NCI-H146 (cell line): ENCODE measurements at places on chromosomes 13 and 19.

- DNase-seq: no peak
These were observed 573.7 kb downstream of the IRS2 start for GRCh38 chr13:109212650-109213049.

DNA sequence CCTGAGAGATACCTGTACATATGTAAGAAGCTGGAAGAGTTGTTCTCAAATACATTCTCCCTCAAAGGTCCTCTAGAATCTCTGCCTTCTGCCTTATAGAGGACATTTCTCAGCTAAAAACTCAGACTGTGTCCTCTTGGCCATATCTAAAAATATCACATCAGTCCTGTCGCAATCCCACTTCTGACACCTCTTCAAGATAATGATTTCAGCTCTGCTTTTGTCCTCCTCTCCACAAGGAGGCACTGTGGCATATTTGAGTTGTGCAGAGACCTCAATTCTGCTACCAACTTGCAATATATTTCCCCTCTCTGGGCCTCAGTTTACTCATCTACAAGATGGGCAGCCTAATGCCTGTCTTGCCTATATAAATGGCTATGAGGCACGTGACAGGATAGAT is 16.6 kb downstream of the ADAMTS10 start:
- DNase-seq: no peak

- no peak for DNase-seq
These were observed 376.5 kb downstream of the KLF12 start for GRCh38 chr13:73757481-73758233.

DNA sequence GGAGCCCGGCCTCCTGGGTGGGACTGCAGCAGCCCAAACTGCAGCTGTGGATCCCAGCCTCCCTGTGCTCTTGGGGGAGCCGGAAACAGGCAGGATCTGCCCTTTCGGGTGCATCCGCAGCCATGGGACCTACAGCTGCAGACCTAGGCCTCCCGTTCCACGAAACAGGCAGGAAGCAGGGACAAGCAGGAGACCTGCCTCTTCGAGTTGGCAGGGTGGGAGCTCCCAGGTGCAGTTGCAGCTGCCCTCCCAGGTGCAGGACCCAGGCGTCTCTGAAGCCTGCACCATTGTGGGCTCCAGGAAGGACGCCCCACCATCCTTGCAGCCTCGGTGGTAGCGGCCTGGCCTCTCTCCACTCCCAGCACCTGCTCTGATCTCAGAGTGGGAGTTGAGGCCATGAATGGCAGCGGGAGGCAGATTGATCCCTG is 189.0 kb upstream of the KLHL1 start:
- DNase-seq: no peak

DNA sequence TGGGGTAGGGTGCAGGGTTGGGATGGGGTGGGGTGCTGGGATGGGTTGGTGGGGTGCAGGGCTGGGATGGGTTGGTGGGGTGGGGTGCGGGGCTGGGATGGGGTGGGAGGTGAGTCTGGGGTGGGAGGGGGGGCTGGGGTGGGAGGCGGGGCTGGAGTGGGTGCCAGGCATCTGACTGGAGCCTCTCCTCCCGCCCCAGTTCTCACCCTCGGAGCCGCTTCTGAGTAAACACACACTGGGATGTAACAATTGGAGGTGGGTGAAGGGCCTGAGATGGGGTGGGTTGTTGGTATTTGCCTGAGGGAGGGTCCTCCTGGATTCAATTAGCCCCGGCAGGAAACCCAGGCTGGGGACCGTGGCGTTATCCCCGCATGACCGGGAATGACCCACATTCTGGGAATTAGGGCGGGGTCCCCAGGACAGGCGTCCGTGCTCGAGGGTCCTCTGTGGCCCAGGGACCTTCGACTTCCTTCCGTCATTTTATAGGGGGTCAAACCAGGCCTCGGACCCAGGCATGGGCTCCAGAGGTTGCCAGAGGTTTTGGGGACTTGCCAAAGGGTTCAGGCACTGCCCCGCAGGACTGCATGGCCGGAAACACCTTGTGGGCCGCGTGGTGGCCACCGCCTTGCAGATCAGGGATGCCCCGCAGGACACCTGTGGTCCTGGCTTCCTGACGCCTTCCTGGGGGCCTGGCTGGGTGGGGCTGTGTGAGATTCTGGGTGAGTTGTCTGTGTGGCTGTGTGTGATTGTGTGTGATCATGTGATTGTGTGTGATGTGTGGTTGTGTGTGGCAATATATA is 1.4 kb downstream of the TMPRSS9 start:
- DNase-seq: peak; percentile 24

- DNase-seq: no peak
These were observed 18.6 kb upstream of the CCNE1 start for GRCh38 chr19:29793116-29793727.

DNA sequence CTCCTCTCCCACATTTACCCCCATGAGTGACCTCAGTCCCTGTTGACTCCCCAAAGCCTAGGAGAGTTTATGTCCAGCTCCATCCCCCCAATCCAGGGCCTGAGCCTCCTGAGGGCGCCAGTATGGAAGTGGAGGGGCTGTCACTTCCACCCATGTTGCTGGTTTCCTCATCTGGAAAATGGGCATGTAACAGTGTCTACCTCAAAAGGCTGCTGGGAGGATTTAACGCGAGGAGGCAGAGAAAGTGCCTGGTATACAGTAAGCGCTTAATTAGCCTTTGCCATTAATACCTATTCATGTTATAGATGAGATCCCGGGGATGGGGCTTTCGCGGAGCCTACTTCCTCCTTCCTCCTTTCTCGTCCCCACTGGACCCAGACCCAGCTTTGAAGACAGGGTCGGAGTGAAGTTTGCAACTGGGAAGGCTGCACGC is 476 bp downstream of the TYK2 start:
- DNase-seq: no peak

DNA sequence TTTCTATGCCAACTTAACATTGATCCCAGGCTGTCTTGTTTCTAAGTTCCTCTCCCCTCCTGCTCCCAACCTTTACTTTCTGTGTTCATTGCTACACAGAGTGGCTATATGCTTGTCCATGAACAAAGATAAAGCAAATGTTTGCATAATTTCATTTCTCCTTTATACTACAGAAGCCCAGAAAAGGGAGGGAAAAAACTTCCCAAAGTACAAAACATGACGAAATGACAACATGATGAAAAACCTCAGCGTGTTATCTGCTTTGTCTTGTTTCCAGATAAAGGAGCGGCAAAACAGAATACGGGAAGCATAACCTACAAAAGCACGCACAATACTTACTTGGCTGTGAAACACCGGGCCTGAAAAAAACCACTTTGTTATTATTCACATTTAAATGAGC is 336.8 kb downstream of the DNAJC15 start:
- no peak for DNase-seq

- DNase-seq: peak; percentile 29
These were observed 25.0 kb downstream of the LRCH1 start for GRCh38 chr13:46577696-46578589.

GRCh38 chr19:31664096-31664495 is 314.9 kb upstream of the TSHZ3 start:
- no peak for DNase-seq

GRCh38 chr13:98451676-98452470 is 125.0 kb downstream of the STK24 start:
- no peak for DNase-seq

GRCh38 chr13:37526710-37527473 is 71.7 kb downstream of the POSTN start:
- DNase-seq: no peak

- DNase-seq: no peak
These were observed 14.7 kb downstream of the KLK1 start for GRCh38 chr19:50808856-50809255.

- DNase-seq: no peak
These were observed 4.3 kb downstream of the SOX1 start for GRCh38 chr13:112071102-112071722.

DNA sequence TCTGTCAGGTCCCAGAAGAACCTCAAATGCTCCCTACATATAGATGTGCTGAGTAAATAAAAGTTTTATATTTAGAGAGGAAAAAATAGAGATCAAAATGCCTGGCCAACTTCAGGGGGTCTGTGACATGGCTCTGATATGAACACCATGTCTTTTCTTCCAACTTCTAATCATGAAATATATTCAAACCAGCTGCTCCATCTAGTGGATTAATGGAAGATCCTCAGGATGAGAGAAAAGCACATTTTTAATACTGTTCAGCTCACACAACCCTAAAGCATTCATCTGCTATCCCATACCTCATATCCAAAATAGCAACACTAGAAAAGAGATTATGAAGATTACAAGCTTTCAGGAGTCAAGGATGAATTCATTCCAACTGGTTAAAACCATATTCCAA is 56.0 kb upstream of the DOCK9 start:
- peak; percentile 54 for DNase-seq

DNA sequence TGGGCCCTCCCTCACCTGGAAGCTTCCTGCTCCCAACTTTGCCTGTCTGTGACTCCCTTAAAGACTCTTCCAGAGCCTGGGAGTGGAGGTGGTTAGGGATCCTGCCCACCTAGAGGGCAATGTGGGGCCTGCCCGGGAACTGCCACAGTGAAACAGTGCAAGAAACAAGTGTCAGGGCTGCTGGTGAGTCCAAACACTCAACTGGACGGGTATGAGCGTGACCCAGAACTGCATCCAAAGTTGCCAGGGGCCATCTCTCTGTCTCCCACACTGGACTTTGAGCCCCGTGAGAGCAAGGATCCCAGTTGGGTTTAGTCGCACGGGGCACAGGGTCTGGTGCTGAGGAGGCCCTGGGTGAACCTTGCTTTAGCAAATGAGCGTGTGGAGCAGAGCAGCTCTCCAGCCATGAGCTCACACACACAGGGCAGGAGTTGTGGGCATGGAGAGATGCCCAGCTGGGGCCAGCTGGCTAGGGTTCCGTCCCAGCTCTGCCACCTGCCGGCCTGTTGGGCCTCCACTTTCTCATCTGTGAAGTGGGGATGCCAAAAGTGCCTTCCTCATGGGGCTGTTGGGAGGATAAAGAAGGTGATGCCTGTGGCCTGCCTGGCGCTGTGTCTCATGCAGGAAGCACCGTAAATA is 2.8 kb upstream of the NUMBL start:
- DNase-seq: no peak

GRCh38 chr19:46453661-46454060 is 17.7 kb downstream of the PNMA8A start:
- DNase-seq: no peak

GRCh38 chr19:50255115-50255514 is 51.7 kb downstream of the MYH14 start:
- no peak for DNase-seq

- no peak for DNase-seq
These were observed 8.3 kb downstream of the RYR1 start for GRCh38 chr19:38441657-38442348.

DNA sequence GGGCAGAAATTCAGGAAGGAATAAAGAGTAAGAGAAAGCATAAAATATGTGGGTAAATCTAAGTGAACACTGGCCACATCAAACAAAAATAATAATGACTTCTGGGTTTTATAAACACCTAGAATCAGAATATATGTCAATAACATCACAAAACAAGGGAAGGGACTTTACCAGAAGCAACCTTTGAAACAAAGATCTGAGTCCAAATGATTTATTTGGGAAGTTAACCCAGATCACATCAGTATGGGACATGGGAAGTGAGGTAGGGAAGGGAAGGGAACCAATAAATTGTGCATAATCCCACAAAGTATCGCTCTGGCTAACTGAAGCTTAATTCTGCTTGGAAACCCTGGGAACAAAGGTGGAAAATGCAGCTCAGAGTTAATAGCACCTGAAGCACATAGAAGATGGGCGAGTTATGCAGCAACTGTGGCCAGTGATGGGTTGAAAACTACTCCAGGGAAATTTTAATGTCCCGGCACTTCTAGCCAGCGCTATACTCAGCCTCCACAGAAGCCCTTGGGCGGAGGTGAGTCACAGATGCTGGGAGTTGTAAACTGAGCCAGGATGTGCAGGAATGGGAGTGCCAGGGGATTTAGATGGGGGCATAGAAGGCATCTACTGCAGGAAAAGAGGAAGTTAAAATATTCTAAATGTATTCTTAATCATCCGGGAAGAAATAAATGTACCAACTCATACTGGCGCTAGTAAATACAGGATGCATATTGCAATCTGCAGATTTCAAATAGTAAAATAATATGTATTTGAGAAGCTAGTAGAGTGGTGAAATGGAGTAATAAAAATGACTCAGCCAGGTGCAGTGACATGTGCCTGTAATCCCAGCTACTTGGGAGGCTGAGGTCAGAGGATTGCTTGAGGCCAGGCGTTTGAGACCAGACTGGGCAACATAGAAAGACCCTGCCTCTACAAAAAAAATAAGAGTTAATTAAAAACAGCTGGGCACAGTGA is 34.2 kb upstream of the CEBPG start:
- no peak for DNase-seq

DNA sequence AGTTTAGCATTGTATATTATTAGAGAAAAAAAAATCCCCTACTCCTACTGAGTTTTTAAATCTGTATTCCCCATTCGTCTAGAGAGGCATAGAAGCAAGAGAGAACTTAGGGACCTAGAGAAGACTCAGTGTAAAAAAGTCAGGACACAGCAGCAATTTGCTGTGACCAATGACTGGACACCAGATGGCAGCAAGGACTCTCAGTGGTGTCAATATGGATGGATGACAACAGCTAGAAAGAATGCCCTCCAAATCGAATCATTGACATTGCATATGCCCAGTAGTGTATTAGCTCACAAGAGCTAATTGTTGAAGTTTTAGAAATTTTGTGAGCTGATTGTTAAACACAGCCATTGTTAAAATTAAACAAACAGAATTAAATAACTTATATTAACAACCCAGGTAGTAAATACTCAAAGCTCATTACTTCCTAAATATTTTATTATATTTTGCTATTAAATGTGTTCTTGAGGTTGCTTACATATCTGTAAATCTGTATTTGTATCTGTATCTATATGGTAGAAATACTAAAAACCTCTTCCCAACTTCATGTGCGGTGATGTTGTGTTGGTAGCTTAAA is 43.9 kb downstream of the SIAH3 start:
- peak; percentile 59 for DNase-seq

DNA sequence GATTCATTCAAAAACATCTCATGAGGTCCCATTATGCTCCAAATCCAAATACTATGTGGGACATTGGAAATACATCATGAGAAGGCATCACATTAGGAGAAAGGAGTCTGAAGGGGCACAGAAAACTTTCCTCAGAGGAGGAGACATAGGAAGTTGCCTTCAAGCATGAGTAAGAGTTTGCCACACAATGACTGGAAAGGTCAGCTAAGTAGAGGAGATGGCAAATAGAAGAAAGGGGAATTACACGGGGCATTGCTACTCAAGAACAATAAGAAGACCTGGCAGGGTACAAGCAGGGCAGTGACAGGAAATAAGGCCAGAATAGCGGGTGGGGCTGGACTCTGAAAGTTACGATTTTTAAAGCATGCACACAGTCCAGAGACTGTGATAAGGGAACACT is 231.6 kb downstream of the SPRY2 start:
- DNase-seq: no peak

GRCh38 chr19:35549174-35549788 is 3.9 kb downstream of the TMEM147 start:
- peak; percentile 87 for DNase-seq

- DNase-seq: no peak
These were observed 122.5 kb upstream of the SPACA7 start for GRCh38 chr13:112253631-112254030.

GRCh38 chr13:57823704-57824103 is 192.2 kb downstream of the PCDH17 start:
- DNase-seq: no peak

- DNase-seq: no peak
These were observed 253 bp upstream of the TPTE2 start for GRCh38 chr13:19561585-19561984.
